Kidney (tissue), 22 donors: ENCODE measurements at places on chromosomes 7 and 10. TPM values are rescaled to one million over a fixed set of nuclear protein-coding genes. Genes with fewer than 3 reads are reported as not detected.
A peak's percentile ranks its signal among the peaks of the same experiment; 100 is the strongest.

The DGKB gene
- 0.26 TPM for polyA plus RNA-seq

The TRIM50 gene
- polyA plus RNA-seq = 14.0 TPM

The NANOS1 gene
- 4.5 TPM for polyA plus RNA-seq

The NME8 gene
- 1.2 TPM for polyA plus RNA-seq

The CRYGN gene
- polyA plus RNA-seq = not detected

DNA sequence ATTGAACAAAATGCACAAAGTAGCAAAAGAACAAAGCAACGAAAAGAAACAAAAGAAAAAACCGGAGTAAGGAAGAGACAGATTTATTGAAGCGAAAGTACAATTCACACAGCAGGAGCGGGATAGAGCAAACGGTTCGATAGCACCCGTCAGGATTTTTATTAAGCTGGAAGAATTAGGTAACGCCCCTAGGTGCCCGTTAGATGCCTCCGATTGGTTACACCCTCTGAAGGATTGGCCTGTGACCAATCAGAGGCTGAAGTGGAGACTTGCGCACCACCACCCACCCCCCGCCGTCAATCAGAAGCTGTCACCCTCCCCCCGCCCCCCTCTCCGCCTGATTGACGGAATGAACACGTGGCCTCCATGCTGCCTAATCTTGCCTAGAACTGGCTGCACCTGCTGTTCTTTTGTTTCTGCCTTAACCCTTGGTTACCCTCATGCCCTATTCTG is 16.8 kb downstream of the OCM2 start:
- DNase-seq = no peak

DNA sequence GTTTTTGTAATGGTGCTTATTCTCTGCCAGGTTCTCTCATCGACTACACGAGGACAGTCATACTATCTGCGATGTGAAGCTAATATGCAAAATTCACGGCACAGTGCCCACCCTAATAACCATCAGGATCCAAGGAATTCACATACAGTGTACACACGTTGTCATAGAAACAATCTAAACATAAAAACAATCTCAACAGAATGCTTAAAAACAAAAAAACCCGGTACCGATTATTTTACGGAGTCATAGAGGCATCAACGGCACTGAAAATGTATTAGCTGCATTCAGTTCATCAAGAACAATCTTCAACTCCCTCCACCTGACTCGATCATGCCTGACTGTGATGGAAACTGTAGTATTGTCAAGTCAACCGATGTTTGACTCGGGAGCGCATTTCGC is 628 bp downstream of the MRPS33 start:
- peak; percentile 53 for DNase-seq

DNA sequence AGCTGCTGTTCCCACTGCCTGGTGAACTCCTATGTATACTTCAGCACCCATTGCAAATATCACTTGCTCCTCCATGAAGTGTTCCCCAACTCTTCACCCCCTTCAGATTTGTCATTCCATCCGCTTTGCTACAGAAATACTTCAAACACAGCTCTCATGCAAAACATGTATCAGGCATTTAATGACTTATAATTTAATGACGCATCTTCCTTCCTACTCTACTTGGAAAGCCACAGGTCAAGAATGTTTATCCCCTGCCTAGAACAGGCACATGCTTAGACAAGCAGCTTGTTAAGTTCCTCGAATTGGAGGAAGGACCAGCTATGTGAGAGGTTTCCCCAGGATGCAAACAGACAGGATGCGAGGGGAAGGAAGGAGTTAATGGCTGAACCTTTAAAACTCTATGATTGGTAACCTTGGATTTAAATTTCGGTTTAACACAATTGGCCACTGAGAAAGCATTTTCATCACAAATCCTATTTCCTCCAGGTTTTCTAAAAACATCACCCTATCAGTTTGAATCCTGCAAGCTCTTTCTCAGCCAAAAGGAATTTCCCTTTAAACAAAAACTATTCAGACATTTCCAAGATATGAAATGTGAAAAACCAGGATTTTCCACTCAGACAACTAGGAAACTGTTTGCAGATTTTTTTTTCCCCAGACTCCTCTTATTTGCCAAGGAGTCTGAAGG is 11.5 kb downstream of the CREB3L2 start:
- DNase-seq = peak; percentile 39

DNA sequence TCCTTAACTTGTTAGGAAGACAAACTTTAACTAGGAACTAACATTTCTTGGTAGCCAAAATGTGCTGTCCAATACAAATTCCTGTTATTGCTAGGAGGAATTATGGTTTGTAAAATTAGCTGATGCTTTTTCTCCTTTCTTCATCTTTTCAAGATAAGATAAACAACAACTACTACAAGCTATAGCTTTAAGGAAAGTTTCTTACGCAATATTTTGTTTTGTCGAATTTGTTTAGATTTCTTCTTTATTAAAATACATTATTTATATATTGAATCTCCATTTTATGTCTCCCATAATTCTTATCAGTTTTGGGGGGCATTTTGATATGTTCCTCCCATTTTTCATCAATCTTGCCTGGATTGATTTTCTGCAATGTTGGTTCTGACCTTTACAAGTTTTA is 277.5 kb downstream of the SUGCT start:
- no peak for DNase-seq

GRCh38 chr10:72008096-72008981 is 44.1 kb downstream of the CHST3 start:
- DNase-seq = no peak

DNA sequence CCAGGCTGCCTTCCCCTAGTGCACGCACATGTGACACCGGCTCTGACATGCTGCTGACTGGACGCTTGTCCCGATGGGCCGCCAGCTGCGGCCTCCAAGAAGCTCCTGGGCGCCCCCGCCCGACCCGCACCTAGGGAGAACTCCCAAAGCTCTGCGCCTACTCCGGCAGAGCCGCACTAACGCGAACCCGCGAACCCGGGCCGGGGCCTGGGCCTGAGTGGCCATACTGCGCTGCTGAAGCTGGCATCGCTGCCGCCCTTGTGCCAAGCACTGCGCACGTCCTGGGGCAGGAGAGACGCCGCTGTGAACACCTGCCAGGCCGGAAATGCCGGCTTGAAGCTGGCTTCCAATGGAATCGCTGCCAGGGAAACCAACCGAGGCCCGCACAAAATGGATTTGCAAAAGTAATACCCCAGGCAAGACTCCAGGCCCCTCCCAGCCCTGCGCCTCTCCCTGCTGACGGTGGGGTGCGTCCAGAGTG is 85.1 kb downstream of the WASHC2A start:
- peak; percentile 73 for DNase-seq

DNA sequence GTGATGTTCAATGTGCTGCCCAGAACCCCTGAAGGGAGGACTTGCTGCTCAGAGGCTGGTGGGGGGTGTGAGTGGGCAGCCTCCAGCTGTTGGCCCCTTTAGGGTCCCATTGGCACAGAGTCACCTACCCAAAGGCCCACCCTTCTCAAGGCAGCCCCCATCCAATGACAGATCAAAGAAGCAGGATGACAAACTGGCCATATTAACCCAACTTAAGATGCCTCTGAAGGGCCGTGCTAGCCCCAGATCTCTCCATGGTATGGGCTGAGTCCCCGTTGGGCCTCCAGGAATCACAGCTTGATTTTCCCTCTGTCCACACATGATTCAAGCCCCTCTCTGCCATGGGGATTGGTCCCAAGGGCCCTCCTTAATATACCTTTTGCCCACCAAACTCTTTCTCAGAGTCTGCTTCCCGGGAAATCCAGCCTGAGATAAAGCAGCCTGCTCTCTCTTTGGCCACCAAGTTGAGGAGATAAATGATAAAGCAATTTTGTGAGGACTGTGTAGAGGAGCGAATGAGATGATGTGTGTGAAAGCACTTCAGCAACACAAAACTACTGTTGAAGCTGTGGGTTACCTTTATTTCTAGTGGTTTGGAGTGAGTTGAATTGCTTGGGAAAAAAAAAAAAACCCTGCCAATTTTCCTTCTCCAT is 38.2 kb upstream of the C10orf71 start:
- no peak for DNase-seq

- no peak for DNase-seq
Observed at GRCh38 chr7:1062296-1063294, 18.2 kb downstream of the GPR146 start.

DNA sequence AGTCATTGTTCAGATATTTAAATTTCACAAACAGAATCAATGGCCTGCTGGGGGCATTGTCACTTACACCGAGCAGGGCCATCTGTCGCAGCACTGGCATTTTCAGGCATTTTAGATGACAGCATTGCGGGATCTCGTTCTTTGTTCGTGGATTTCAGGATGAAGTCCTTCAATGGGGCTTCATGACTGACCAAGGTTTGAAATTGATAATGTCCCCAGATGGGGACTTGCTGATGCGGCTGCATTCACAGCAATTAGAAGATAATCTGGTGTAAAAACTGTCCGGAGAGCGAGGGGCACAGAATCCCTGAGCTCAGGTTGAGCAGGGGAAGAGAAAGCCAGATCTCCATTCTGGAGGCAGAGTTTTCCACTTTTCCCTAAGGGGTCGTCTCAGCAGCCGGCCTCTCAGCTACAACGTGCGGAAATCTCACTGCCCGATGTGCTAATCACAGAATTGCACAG is 1.9 kb upstream of the C7orf33 start:
- DNase-seq = no peak

DNA sequence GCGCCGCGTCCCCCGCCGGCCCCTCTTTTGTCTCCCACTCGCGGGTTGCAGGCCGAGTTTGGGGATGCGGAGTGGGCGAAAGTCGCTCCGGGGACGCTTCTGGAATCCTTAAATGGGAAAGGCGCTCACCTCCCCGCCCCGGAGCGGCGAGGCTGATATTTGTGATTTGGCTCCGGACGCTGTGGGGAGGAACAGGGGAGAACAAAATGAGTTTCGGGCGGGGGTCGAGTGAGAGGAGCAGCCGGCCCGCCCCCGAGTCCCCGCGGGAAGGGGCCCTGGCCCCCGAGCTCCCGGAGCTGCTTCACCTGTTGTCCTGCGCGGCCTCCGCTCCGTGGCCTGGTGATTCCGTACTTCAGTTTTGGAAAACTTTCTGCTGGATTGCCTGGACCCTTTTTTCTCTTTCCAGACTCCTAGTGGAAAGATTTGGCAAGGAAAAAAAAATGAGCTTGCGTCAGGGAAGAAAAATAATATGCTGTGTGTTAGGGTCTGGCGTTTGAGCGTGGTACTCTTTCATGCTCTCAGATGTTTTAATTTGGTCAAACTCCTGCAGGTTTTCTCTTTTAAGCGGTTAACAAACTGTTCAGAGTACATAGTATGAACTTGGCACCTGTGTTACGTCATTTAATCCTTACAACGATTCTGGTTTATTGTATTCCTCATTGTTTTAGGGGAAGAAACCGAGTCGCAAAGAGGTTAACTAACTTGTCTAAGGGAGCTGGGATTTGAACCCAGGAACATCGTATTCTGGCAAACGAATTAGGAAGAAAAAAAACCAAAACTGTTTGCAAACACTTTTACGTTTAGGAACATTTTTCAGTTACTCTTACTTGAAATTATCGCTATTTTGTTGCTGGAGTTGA is 924 bp downstream of the BMPR1A start:
- DNase-seq = peak; percentile 53

DNA sequence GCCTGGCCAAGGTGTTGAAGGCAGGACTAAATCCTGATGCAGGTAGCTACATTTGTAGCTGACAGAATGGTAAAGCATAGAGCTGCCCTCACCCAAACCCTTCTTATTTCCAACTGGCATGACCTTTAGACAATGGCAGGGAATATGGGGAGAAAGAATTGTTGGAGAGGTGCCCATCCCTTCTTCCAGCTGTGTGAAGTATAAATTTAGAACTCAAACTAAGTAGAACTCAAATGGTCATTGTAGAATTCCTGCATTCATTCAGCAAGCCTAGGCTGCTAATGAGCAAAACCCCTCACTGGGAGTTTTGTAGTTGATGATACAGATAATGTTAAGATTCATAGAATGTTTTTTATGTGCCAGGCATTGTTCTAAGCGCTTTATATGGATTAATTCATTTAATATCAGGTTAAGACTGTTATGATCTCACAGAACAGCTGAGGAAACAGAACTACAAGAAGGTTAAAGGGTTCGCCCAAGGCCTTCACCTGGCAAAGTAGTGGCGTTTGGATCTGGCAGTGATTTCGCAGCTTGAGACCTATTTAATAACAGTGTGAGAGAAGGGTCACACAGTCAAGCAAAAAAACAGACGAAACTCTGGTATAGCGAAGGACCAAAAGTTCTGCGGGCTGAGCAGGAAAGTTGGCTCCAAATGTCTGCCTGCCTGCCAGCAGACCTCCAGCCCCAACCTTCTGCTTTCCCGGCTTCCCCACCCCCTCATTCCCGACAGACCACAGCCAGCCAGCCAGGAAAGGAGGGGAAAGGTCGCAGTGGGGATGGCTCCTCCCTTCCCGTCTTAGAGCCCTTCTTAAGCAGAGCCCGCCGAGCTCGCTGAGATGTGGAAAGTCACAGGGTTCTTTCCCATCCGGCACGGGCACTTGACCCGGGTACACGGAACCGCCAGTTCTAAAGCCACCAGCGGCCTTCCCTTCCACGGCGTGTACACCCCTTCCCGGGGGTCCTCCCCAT is 1.6 kb upstream of the HILPDA start:
- peak; percentile 96 for DNase-seq
